Renal cortex interstitium (tissue), 15 donors: ENCODE measurements at places on chromosomes 6 and 20. TPM values are rescaled to one million over a fixed set of nuclear protein-coding genes. Genes with fewer than 3 reads are reported as not detected.

GPR31 gene
- not detected for polyA plus RNA-seq

KHDRBS2 gene
- 1.6 TPM for polyA plus RNA-seq

MDFI gene
- 43.2 TPM for polyA plus RNA-seq

VSTM2L gene
- 0.82 TPM for polyA plus RNA-seq

ENPP1 gene
- polyA plus RNA-seq, result 25.2 TPM

PGC gene
- polyA plus RNA-seq, result not detected

TSPO2 gene
- 1.1 TPM for polyA plus RNA-seq

CDH4 gene
- polyA plus RNA-seq, result 6.9 TPM

C20orf141 gene
- polyA plus RNA-seq, result not detected

GRCh38 chr20:51326201-51326819 is 216.2 kb downstream of the NFATC2 start:
- DNase-seq, result no peak

DNA sequence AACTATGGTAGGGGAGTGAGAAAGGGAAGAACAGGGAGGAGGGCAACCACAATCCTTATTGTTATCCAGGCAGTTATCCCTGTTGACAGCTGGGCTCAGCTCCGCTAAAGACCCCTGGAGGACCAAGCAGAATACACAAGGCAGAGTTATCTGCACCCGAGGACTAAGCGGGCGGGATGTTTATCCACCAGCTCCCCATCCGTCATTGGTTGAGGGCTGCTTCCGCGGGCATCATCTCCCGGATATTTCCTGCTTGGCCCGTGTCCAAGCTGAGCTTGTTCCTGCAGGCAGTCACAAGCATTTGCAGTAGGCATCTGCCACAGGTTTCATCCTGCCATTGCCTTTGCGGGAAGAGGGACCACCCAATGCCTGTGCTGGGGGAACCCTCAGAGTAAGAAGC is 102.1 kb downstream of the DLGAP4 start:
- no peak for DNase-seq

DNA sequence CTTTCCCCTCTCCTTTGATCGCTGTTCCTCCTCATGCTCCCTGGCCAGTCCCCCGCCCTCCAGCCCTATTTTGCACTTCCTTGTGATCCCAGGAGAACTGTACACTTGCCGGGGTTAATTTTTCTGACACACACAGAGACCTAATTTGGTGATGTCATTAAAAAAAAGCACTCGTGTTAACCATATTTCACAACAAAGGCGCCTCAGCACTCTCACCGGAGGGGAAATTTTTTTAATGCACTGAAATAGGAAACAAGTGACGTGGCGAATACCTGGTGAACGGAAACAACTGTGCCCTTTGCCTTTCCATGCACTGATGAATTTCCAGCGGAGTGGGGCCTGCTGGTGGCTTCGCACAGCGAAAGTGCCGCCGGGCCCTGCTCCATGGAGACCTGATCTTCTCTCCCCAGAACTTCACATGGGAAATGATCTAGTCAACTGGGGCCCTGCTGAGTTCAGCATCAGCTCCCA is 53.9 kb upstream of the TAGAP start:
- DNase-seq, result no peak

- no peak for DNase-seq
Measured at GRCh38 chr20:21513181-21513663, 642 bp downstream of the NKX2-2 start.

GRCh38 chr6:2378891-2379652 is 133.7 kb upstream of the GMDS start:
- DNase-seq, result no peak

DNA sequence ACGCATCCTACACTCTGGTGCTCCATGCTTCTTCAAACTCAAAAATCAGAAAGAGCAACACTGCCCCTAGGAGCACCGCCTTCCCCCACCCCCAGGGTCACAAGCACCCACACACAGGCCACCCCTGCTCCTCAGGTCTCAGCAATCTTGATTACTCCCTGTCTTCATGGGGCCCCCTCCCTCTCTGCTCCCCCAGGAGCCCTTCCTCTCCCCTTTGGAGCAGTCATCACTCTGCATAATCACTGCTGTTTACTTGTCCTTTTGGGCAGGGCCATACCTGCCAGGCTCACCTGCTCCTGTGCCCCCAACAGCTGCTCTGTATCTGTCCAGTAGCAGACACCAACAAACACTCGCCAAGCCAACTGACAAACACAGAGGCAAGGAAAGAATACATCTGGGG is 7.6 kb upstream of the SYNDIG1 start:
- no peak for DNase-seq

- no peak for DNase-seq
Measured at GRCh38 chr20:5863040-5863833, 87.1 kb downstream of the TRMT6 start.

- no peak for DNase-seq
Measured at GRCh38 chr6:42091718-42092023, 41.3 kb downstream of the TAF8 start.

DNA sequence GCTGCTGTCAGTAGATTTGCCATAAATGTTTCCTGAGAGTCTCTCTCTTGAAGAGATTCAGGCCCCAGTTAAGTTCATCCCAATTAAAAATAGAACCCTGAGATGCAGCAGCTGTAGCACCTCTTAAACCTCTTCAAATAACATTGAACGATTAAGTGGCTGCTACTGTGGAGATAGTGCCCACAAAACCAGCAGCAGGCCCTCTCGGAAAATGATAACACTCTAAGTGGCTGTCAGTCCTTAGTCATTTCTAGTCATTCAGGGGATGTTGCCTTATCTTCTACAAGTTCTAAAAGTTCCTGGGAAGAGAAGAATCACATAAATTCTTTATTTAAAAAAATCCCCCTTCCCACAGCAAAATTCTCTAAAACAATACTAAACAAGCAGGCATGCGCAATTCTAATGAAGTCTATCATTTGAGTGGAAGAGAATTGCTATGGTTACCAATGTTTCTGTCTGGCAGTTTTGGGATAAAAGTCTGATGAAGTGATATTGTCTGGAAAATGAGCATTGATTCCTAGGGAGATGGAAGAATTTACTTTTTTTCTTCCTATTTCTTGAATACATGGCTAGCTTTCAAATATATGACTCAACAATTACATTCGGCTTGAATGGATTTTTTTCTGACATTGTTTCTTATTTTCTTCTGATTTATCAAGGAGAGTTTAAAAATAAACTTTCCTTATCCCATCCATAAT is 131.9 kb downstream of the TRMT11 start:
- DNase-seq, result no peak

GRCh38 chr20:4667371-4667773 is 54.3 kb upstream of the PRND start:
- no peak for DNase-seq

GRCh38 chr20:64158346-64159285 is 5.6 kb upstream of the MYT1 start:
- DNase-seq, result no peak

DNA sequence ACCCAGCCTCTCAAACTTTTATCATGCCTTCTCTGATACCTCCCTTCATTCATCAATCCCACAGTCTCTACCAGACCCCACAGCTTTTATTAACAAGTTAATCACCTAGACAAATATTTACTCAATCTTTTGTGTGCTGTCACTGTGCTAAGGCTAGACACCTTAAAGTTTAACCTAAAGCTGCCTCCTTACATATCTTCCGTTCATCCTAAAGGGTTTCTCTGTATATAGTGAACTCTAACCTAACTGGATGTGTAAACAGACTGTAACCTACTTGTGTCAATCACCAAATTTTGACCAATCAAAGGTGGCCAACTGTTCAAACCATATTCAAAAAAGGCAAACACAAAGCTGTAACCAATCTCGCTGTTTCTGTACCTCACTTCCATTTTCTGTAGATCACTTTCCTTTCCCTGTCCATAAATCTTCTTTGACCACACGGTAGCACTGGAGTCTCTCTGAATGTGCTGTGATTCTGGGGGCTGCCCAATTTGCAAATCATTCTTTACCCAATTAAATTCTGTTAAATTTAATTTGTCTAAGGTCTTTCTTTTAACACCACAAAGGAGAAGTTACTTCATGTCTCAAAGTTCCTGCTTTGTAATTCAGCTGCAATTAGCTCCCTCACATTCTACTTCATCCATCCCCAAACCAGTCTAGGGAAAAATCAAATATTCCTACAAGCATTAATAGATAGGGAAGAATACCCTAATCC is 72.5 kb downstream of the ARHGAP18 start:
- DNase-seq, result no peak

DNA sequence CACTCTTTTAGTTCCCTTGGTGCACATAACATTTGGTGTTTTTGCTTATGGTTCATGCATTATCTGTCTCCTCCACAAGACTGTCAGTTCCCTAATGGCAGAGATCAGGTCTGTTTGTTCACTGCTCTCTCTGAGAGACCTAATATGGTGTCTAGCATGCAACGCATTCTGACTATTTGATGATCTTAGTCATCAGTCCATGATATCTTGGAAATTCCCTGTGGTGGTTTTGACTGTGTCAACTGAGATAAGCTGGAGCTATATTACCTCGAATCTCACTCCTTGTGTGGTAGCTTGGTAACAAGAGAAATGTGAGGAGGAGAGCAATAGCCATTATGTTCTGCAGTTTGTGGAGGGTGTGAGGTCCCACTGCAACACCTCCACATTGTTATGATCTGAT is 229.8 kb downstream of the FRK start:
- no peak for DNase-seq

DNA sequence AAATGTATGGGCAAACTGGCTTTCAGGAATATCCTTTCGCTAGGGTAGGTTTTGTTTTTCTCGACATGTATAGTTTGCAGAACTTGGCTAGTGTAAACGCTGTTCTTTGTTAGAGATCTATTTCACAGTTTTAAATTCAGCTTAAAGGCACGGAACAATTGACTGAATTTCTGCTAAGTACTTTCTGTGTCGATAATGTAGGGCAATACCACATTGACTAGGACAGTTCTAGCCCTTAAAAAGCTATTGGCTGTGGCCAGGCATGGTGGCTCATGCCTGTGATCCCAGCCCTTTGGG is 92.8 kb downstream of the CEP57L1 start:
- DNase-seq, result no peak

- no peak for DNase-seq
Measured at GRCh38 chr6:28824793-28825731, 98.7 kb downstream of the TRIM27 start.

DNA sequence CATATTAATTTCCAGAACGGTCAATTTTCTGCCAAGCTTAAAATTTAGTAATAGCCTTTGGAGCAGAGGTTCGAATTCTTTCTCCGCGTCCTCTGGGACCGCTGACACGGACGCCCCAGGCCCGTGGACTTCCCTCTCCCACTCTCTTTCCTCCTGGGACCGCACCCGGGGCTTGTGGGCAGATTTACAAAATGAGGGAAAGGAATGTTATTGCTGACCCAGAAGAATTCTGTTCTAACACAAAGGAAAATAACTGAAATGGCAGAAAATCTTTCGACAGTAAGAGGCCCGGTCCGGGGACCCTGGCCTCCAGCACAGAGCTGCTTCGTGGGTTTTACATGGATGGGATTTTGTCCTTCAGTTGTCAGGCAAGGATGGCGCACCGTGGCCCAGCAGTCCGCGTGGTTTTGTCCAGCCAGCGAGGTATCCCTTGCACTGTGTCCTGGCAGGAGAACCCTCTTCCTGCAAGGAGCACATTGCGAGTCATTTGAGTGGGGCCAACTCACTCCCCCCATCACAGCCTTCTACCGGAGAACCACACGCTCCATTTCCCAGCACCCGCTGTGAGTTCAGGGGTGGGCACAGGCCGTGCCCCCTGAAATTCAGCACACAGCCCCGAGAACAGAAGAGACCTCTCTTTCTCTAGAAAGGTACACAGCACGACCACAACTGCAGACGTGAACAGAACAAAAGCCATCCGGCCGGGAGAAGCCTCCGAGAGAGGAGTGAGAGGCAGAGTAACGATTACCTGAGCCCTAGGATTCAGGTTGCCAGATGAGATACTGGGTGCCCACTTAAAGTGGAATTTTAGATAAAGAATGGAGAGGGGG is 106.0 kb upstream of the AFDN start:
- DNase-seq, result no peak
